ENCODE measurements at places on chromosomes 2 and 18.

- DNase-seq: peak; percentile 65
These were observed 109.2 kb downstream of the THADA start for GRCh38 chr2:43486603-43487002.

DNA sequence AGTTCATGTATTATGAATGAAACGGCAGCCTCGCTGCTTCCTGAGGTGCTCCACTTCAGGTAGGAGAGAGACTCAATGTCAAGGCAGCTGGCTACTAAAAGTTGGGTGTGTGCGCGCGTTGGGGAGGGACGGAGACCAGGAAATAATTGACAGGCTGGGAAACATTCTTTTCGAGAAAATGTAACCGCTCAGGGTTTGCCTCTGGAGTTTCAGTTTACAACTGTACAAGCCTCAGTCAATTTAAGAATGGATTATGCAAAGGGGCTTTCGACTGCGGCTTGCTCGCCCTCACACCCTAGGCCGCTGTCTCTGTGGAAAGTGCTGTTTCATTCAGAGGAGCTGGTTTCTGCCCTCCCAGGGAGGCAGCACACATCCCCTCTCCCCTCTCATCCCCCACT, 4.4 kb upstream of the SPRED2 start:
- DNase-seq: no peak

DNA sequence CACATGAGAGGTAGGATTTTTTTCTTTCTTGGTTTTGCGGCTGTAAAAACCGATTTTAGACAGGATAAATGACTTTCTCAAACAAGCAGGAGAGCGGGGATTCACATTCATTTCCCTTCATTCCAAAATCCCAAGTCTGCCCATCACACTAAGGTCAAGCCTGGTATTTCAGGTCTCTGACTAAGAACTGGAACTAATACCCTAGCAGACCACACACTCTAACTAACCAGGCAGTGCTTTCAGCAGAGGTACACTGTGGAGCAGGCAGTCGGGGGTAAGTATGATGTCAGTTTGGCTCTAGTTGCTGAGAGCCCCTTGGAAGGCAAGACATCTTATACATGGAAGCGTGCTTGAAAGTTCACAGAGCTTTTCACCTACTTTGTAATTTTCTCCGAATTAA, 128.1 kb upstream of the LHCGR start:
- no peak for DNase-seq

- DNase-seq: peak; percentile 61
These were observed 7.0 kb upstream of the NDUFV2 start for GRCh38 chr18:9095297-9096006.

- DNase-seq: no peak
These were observed 471.0 kb upstream of the HNMT start for GRCh38 chr2:137493261-137493660.

- no peak for DNase-seq
These were observed 863.6 kb upstream of the SALL3 start for GRCh38 chr18:78115896-78116561.

DNA sequence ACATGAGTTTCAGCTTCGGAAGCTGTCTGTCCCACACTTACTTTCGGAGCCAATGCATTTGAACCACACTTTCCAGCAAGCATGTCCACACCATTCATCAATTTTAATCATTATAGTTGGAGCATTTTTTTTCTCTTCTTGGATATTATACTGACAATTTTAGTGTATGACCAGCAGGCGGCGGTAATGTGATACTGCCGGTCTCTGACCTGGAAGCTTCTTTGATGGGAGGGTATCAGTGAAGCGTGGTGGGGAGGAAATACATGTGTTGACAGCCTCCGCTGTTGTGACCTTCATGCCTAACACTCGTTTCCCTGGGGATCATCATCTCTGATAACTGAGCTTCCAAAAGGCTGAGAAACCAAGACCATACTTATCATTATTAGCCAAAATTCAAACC, 231.7 kb downstream of the GBX2 start:
- no peak for DNase-seq

DNA sequence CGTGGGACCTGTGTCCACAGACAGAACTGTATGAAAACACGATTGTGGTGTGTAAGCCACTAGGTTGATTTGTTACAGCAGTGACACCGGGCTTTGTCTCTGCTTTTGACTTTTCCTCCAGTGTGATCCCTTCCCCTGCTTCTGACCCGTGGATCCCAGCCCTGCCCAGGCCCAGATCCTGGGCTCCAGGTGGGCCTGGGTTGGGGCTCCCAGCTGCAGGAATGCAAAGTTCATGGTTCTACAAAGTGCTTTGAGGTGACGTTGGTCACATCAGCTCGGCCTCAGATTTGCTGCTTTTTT, 26.8 kb downstream of the HPCAL1 start:
- no peak for DNase-seq

- DNase-seq: no peak
These were observed 206.6 kb downstream of the AGPS start for GRCh38 chr2:177599139-177599688.

- DNase-seq: peak; percentile 81
These were observed 98.7 kb downstream of the ACVR1 start for GRCh38 chr2:157777427-157777826.

GRCh38 chr2:171652416-171652785, 34.9 kb upstream of the DYNC1I2 start:
- DNase-seq: peak; percentile 13

GRCh38 chr2:221571551-221572218, 419 bp downstream of the EPHA4 start:
- DNase-seq: peak; percentile 46

DNA sequence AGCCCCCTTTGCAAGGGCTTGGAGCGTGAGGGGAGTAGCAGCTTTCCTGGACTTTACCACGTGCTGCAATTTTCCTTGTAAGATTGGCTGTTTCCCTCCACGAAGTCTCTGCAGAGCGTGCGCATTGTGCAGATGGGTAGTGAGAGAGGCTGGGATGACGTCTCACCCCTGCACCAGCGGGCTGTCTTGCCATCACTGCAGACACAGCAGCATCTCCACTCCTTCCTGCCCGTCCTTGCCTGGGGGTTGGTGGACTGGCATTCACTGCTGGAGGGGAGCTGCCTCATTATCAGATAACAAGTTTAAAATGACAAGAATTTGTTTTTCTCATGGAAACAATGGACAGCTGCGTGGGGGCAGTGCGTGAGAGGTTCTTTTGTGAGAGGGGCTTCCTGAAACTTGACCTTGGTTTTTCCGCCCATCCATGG, 45.3 kb upstream of the HS6ST1 start:
- no peak for DNase-seq

- DNase-seq: no peak
These were observed 45.0 kb downstream of the SLC4A3 start for GRCh38 chr2:219672406-219672805.

DNA sequence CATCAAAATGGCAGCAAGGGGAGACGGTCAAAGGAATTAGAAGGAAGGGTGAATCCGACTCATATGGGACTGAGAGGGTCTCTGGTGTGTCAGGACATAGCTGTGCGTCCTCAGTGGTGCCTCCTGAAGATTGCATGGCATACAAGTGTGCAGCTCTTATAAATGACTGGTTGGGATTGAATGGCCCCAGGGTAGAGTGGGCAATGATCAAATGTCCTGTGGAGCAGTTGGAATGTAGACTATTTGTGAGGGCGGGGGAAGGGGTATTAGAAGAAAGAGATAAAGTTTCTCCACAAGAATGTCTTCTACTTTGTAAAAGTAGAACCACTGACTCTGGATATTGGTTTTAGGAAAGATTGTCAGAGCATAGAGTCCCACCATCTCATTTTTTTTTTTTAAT, 24.6 kb downstream of the CTLA4 start:
- no peak for DNase-seq

GRCh38 chr2:43906448-43907109, 67.8 kb downstream of the ABCG8 start:
- DNase-seq: no peak

GRCh38 chr2:189142893-189143759, 36.4 kb downstream of the COL5A2 start:
- peak; percentile 47 for DNase-seq

DNA sequence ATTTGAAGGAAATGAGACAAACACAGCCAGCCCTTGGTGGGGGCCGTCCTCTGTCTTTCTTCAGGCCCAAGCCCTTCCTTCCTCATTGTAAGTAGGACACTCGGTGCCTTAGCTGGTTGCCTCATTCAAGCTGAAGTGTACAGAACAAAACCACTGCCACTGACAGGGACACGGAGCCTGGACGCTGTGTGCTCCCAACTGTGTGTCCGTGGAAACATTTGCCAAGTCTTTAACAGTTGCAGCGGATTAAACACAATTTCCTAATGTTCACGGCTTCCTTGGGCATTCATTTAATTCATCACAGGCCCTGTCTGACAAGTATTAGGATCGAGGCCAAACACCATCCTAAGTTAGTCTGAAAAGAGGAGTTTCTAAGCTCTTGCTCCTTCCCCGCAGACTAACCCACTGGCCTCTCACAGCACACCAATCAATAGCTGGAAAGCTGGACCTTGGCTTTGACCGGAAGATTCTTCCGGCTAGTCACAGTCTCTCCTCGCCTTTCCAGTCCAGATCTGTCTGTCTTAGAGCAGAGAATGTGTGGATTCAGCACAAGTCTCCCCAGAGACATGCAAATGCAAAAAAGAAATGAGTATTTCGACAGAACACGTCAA, 68.7 kb upstream of the ACSL3 start:
- DNase-seq: peak; percentile 57

- no peak for DNase-seq
These were observed 27.9 kb upstream of the SOX11 start for GRCh38 chr2:5664278-5664681.

- no peak for DNase-seq
These were observed 3.5 kb downstream of the DCDC2C start for GRCh38 chr2:3706892-3707291.

GRCh38 chr2:39563572-39563971, 102.1 kb upstream of the TMEM178A start:
- no peak for DNase-seq

GRCh38 chr2:128378231-128379020, 59.8 kb upstream of the HS6ST1 start:
- no peak for DNase-seq

GRCh38 chr2:221343524-221343923, 228.6 kb downstream of the EPHA4 start:
- DNase-seq: no peak

GRCh38 chr2:240879105-240879504, 10.5 kb downstream of the AGXT start:
- no peak for DNase-seq

DNA sequence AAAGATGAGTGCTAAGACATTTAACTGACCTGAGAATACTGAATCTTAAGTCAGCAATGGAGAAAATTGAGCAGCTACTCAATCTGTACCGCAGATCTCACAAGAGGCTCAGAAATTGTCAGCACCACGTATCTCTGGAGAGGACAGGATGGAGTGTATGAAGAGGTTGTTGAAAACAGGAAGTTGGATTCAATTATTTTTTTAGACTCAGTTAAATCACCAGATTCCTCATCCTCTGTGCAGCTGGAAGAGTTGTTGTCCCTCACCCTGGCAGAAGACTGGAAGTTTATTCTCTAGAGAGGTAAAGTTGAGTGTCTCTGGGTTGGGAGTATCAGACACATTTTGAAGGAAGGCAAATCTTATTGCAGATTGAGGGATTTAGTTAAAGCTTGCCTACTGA, 114.9 kb upstream of the NT5C1B start:
- no peak for DNase-seq

DNA sequence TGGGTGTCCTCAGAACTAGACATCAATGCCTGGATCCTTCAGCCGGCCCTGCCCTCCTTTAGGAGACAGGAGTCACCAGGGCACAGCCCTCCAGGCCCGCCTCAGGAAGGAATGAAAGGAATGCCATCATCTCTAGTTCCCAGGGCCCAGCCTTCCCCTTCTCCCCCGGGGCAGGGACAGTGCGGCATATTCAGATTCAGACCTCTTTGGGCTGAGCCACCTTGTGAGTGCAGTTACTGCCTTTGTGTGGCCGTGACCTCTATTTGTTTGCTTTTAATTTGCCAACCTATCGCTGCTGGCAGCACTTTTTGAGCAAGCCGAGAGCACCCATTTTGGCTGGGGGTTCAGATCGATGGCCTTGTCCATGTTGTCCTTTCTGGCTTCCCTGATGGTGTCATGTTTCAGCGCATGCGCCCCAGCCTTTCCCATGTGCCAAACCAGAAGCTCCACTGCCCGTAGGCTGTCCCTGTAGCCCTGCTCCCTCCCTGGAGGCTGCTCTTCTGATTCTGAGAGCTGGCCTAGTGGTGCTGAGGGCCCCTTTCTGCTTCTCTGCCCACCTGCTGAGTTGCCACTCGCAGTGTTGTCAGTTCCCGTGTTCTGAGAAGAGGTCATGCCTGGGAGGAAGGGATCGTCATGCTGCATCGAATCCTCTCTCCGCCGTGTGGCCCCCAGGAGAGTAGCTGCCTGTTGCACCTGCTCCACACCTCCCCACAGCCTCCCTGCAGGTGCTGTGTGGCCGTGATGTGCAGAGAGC, 10.9 kb downstream of the ANKRD23 start:
- peak; percentile 37 for DNase-seq

DNA sequence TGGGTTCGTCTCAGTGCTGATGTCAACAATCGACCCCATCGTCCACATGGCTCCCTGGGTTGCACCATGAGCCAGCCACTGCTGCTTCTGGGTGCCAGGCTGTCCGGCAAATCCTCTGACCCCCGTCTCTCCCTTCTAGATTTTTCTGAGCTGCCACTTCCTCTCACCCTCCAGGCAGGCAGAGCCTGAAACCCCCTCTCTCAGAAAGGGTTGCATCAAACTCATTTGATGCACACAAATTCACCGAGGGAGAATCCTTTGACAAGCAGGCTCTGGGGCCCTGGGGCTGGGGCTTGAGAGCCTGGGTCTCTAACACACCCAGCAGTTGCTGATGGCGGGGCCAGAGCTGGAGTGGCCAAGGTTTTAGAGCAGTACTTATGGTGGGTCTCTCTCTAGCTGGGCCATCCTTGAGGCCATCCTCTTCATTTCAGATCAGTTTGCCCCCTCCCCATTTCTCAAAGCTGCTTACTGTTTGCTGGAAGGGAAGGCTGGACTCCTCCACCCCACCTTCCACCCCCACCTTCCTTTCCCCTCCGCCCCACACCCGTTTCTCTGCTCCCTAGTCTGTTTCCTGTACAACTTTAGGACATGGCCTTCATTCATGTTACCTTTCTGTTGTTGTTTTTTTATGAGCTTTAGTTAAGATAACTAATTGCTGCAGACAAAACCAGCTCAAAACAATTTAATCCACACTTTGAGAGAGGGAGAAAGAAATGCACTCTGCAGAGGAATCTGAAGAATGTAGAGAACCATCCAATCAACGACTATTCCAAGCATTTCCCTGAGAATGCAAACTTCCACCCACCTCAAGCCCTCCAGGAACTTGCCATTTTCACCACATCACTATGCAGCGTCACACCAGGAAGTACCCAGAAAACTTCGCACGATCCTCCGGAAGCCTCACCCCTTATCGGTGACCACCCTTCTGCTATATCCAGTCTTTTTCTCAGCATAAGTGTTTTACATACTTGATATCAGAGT, 69.5 kb downstream of the ARL4C start:
- peak; percentile 92 for DNase-seq

DNA sequence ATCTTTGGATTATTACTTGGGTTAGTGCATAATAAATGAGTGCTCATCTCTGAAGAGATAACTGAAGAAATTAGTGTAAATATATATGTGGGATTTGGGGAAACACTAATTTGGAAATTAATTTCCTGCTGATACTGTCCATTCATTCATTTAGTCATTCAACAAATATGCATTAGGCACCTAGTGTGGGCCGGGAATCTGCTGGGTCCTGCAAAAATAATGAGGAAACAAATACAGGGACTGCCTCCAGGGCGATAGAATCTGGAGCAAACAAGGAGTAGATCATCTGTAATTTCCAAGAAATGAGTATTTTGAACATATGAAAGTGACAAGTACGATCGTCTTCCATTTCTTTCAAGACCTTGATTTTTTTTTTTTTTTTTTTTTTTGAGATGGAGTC, 203.7 kb upstream of the LYPD1 start:
- DNase-seq: no peak

- peak; percentile 92 for DNase-seq
These were observed 110.6 kb upstream of the SIX2 start for GRCh38 chr2:45119855-45120254.

GRCh38 chr18:31657823-31658669, 26.3 kb downstream of the B4GALT6 start:
- no peak for DNase-seq

Measured in fibroblast of the aortic adventitia (primary cell).